SK-N-SH (cell line): ENCODE measurements at places on chromosomes 3 and 15. TPM values are rescaled to one million over a fixed set of nuclear protein-coding genes. Genes with fewer than 3 reads are reported as not detected.

MST1R gene
- polyA plus RNA-seq = 0.23 and 0.36 TPM in 2 replicates

TMC3 gene
- not detected in 2 replicates for polyA plus RNA-seq

TEX55 gene
- not detected in 2 replicates for polyA plus RNA-seq

CFAP161 gene
- 0.03 TPM in 1 of 2 replicates, not detected in the other for polyA plus RNA-seq

RAP2B gene
- 5.8 and 7.3 TPM in 2 replicates for polyA plus RNA-seq

DNA sequence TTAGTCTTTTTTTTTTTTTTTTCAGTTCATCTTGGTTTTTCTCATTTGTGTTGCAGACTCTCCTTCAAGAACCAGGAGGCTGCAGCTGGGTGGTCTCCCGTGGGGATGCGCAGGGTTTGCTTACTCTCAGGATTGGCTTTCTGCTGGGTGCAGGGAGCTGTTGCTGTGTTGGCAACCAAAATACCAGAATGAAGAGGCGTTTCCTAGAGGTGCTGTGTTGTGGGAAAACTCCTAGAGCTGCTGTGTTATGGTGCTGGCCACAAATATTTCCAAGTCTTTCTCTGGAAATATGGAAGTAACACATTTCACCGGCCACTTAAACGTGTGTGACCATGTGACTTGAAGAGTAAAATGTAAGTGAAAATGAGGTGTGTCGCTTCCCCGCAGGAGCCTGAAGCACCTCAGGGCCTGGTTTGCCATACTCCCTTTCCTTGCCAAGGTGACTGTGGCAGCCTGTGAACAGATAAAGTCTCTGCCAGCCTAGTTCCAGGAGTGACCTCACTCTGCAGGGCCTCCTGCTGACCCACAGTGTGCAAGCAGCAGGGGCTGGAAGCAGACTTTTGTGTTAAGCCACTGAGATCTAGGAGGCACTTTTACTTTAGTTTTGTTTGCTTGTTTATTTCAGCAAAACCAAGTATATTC lies 258.9 kb downstream of the ADAMTS17 start:
- H3K27ac ChIP-seq = no peak overlapping the region
- H3K4me3 ChIP-seq = no peak overlapping the region
- H3K36me3 ChIP-seq = no peaks in the 10 kb centered on the region
- H3K27me3 ChIP-seq = no peaks in the 10 kb centered on the region

- no peaks in the 10 kb centered on the region for H3K36me3 ChIP-seq
- H3K27me3 ChIP-seq = no peaks in the 10 kb centered on the region
- no peak for DNase-seq
- peaks cover 61% of the 10 kb centered on the region for H3K4me1 ChIP-seq
These were observed 5.9 kb upstream of the STRA6 start for GRCh38 chr15:74208496-74208895.

DNA sequence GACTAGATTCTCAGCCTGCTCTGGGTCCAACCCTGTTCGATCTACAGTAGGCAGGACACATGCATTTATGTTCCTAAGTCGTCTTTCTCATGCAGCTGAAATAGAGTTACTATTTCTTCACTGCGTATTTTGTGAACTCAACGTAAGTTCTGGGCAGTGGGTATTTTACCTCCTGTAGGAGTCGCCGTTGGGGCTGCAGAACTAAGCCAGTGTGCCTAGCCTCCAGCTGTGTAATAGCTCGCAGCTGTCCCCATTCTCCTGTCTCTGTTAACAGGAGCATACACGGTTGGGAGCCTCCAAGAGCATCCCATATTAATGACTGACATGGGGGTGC lies 58.4 kb upstream of the HRH1 start:
- peaks cover 17% of the 10 kb centered on the region; the same call in 1 of the 2 replicates for H3K4me1 ChIP-seq
- H3K27me3 ChIP-seq = no peaks in the 10 kb centered on the region
- H3K4me3 ChIP-seq = peak overlapping the region; percentile 43
- no peaks in the 10 kb centered on the region for H3K36me3 ChIP-seq
- no peak for DNase-seq

- H3K4me3 ChIP-seq = no peak overlapping the region
- no peaks in the 10 kb centered on the region for H3K36me3 ChIP-seq
- H3K27me3 ChIP-seq = no peaks in the 10 kb centered on the region
- no peak overlapping the region for H3K27ac ChIP-seq
- DNase-seq = no peak
These were observed 50.6 kb upstream of the SLC6A1 start for GRCh38 chr3:10941972-10942371.

DNA sequence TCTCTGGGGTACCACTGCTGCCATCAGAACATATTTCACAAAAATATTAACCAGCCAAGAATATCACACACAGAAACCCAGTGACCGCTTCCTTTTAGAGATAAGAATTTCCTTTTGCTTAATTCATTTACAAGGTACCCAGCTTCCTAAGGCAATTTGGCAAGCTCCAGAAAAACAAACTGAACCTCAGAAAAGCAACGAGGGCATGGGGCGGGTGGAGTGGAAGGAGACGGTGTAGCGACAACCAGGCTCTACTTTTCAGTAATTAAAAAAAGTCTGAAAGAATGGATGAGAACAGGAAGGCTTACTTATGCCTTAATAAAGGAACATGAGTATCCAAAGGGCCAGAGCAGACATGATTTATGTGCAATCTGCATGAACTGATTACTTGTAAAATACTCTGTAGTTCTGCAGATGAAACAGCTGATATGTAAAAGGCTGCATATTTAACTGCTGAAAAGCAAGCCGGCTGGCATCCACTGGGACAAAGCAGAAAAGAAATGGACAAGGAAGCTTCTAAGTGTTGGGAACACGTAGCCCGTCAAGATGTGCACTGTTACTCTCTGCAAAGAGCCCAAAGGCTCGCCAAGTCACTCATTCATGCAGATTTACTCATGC lies 18.6 kb downstream of the RFTN1 start:
- H3K27me3 ChIP-seq = no peaks in the 10 kb centered on the region
- peaks cover 15% of the 10 kb centered on the region for H3K36me3 ChIP-seq
- peak overlapping the region; percentile 10 for H3K4me3 ChIP-seq
- H3K4me1 ChIP-seq = peaks cover 12% of the 10 kb centered on the region
- H3K27ac ChIP-seq = peak overlapping the region; percentile 60

DNA sequence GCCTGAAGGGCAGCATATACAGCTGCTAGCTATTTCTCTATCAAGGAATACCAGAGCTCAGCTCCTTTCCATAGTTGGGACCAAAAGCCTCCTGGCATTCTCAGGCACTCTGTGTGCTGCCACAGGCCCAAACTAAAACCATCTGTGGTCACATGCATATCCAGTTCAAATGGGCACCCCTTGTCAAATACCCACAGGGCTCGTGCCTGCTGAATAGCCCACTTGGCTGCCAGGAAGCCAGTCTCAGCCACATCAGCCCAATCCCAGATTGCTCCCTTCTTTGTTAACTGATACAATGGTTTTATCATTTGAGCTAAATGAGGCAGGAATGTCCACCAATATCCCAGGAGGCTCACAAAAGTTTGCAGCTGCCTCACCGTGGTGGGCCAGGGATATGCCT lies 13.9 kb downstream of the CCRL2 start:
- no peak for DNase-seq
- H3K4me3 ChIP-seq = no peak overlapping the region
- no peaks in the 10 kb centered on the region; the same call in 1 of the 2 replicates for H3K27me3 ChIP-seq
- peaks cover 4% of the 10 kb centered on the region; the same call in 1 of the 2 replicates for H3K4me1 ChIP-seq
- no peak overlapping the region for H3K27ac ChIP-seq
- no peaks in the 10 kb centered on the region for H3K36me3 ChIP-seq

DNA sequence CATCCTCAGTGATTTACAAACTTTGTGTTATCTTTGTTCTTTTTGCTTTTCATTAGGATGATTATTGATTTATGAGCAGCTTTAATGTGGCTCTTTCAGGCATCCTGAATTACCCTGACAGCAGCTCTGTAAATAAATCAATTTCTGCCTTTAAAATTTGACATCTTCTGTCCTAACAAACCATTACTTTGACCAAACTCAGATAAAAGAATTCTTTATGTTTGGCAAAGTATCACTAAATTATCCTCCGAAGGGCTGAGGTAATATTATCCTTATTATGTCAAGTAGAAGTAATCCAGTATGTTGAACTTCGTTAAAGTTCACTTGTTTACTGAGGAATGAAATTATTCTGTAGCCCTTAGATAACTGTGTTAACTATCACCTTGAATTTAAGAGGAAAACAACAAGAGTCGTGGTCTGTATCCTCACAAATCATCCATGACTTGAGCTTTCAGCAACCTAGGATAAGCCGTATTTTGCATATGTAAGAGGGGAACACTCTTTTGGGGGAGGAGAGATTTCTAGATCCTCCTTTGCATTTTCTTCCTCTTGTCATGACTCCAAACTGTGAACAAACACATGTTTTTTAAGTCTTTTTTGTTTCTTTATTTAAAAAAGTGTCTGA lies 173.2 kb upstream of the STAC start:
- H3K4me3 ChIP-seq = no peak overlapping the region
- H3K4me1 ChIP-seq = 0 out of 2 replicates have a peak, but pooled peaks cover under 1% of the 10 kb centered on the region
- no peaks in the 10 kb centered on the region for H3K27me3 ChIP-seq
- no peaks in the 10 kb centered on the region for H3K36me3 ChIP-seq
- no peak overlapping the region for H3K27ac ChIP-seq

GRCh38 chr3:17411157-17411877 lies 331.1 kb downstream of the TBC1D5 start:
- H3K27me3 ChIP-seq = no peaks in the 10 kb centered on the region
- H3K36me3 ChIP-seq = no peaks in the 10 kb centered on the region
- DNase-seq = no peak
- H3K4me1 ChIP-seq = no peaks in the 10 kb centered on the region; the same call in none of the 2 replicates
- H3K4me3 ChIP-seq = no peak overlapping the region

- no peaks in the 10 kb centered on the region; the same call in 1 of the 2 replicates for H3K4me1 ChIP-seq
- no peak for DNase-seq
- no peak overlapping the region for H3K4me3 ChIP-seq
- H3K36me3 ChIP-seq = no peaks in the 10 kb centered on the region
- no peaks in the 10 kb centered on the region for H3K27me3 ChIP-seq
- no peak overlapping the region for H3K27ac ChIP-seq
These were observed 178.9 kb downstream of the ECT2 start for GRCh38 chr3:172929451-172929850.

DNA sequence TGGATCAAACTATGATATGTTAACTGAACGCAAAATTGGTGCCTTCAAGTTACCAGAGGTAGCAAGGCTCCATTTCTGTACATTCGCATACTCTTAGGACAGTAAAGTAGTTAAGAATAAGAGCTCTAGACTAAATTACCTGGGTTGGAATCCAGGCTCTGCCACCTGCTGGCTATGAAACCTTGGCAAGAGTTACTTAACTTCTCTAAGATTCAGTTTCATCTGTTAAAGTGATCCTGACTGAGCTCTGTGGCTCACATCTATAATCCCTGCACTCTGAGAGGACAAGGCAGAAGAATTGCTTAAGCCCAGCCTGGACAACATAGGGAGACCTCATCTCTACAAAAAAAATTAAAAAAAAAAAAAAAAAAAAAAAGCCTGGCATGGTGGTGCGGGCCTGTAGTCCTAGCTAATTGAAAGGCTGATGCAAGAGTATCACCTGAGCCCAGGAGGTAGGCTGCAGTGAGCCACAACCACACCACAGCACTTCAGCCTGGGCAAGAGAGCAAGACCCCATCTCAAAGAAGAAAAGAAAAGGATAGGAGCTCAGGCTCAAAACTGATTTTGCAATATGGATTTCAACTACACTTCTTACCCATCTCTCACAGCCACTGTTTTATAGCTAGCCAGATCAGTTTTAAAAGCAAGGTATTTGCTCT lies 21.3 kb downstream of the GSK3B start:
- no peaks in the 10 kb centered on the region; the same call in 1 of the 2 replicates for H3K4me1 ChIP-seq
- no peak for DNase-seq
- no peaks in the 10 kb centered on the region for H3K27me3 ChIP-seq
- H3K4me3 ChIP-seq = no peak overlapping the region
- peaks cover 12% of the 10 kb centered on the region for H3K36me3 ChIP-seq

DNA sequence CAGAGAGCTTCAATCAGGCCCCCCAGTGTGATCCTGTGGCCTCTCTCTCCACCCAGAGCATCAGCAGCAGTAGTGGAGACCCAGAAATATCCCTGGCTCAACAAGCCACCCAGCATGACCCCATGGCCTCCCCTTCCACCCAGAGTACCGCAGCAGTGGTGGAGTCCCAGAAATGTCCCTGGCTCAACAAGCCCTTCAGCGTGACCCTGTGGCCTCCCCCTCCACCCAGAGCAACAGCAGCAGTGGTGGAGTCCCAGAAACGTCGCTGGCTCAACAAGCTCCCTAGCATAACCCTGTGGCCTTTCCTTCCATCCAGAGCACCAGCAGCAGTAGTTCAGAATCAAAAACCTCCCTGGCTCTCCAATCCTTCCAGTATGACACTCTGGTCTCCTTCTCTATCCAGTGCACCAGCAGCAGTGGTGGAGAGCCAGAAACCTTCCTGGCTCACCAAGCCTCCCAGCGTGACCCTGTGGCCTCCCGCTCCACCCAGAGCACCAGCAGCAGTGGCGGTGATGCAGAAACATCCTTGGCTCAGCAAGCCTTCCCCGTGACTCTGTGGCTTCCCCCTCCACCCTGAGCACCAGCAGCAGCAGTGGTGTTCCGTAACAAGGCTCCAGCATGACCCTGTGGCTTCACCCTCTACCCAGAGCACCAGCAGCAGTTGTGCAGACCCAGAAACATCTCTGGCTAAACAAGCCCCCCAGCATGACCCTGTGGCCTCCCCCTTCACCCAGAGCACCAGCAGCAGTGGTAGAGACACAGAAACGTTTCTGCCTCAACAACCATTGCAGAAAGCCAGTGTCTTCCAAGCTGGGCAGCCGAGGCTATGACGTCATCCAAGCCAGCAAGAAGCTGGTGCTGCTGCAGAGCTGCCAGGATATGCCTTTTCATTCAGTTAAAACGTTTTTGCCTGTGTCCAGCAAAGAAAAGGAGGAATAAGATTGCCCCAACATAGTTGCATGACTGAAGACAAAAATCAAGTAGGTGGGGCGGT lies 61.3 kb upstream of the TAMM41 start:
- DNase-seq = no peak
- H3K4me3 ChIP-seq = no peak overlapping the region
- no peaks in the 10 kb centered on the region for H3K27me3 ChIP-seq
- no peak overlapping the region for H3K27ac ChIP-seq
- H3K4me1 ChIP-seq = no peaks in the 10 kb centered on the region

GRCh38 chr3:183825456-183826161 lies at the start of gene MAP6D1:
Gene MAP6D1, minus strand, starts transcription at chr3:183825577. Its CDS starts 30 bp downstream, at chr3:183825547.
- no peak within 1 kb of the TSS for H3K27ac ChIP-seq
- peaks cover 26% of the 10 kb centered on the region for H3K4me1 ChIP-seq
- H3K36me3 ChIP-seq = peaks cover 22% of the 10 kb centered on the region; the same call in 1 of the 2 replicates
- peak within 1 kb of the TSS; percentile 61 for H3K4me3 ChIP-seq
- DNase-seq = peak; percentile 96
- H3K27me3 ChIP-seq = no peaks in the 10 kb centered on the region

DNA sequence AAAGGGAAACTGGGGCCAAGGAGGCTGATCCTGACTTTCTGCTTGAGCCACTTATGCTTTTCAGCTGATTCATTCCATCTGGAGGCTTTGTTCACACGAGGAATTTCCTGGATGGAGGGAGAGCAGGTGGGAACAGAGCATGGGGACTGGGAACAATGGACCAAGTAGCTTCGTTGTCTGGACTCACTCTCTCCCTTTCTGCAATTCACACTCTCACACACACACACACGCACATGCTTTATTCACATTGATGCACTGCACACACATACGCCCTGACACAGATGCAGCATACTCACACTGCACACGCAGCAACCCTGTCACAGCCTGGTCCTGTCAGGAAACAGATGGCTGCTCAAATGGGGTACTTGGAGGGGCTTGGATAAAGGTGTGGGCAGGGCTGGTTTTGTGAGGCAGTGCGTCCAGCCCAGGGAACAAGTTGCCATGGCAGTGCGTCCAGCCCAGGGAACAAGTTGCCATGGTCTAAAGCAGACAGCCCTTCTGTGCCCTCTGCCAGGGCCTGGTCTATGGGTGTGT lies 19.8 kb upstream of the CHCHD6 start:
- peak overlapping the region; percentile 70 for H3K27ac ChIP-seq
- H3K27me3 ChIP-seq = no peaks in the 10 kb centered on the region
- no peak overlapping the region for H3K4me3 ChIP-seq
- DNase-seq = no peak

- peak; percentile 99 for DNase-seq
- peak within 1 kb of the TSS; percentile 76 for H3K27ac ChIP-seq
- H3K36me3 ChIP-seq = no peaks in the 10 kb centered on the region
- H3K27me3 ChIP-seq = no peaks in the 10 kb centered on the region
- peak within 1 kb of the TSS; percentile 85 for H3K4me3 ChIP-seq
- H3K4me1 ChIP-seq = peaks cover 10% of the 10 kb centered on the region; the same call in 1 of the 2 replicates
These were observed at the start of gene CSK for GRCh38 chr15:74781431-74782258. Gene CSK, plus strand, starts transcription at chr15:74782080. Its CDS starts 16,218 bp downstream, at chr15:74798298.
